ENCODE measurements at places on chromosomes 6 and 20.

GRCh38 chr6:118725944-118726343, 74.6 kb upstream of the CEP85L start:
- DNase-seq: no peak

- DNase-seq: no peak
Measured at GRCh38 chr20:673603-674001, 2.0 kb downstream of the SCRT2 start.

- no peak for DNase-seq
Measured at GRCh38 chr6:153210083-153210482, 79.0 kb upstream of the RGS17 start.

- DNase-seq: no peak
Measured at GRCh38 chr20:32969356-32970114, 34.7 kb downstream of the SUN5 start.

DNA sequence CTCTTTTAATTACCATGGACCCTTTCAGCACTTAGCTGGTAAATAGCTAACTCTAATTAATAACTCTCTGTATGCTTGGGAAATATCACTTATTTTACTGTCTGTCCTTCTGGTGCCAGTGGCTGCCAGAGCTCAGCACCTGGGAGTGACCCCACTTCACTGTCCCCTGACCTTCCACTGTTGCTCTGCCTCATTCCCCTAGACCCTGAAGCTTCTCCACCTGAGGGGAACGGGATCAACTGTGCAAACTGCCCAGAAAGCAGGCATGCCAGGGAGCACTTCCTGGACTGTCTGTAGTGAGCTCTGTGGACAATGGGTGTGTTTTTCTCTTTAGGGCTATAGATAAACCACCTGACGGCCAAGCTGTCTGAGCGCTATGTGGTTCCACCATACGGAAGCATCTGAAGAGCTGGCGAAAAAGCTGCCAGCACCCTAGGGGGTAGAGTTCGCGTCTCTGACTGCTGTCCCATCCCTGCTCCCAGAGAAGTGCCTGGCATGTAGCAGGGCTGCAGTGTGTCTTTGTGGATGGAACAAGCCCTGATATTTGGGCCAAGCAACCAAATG, 106.3 kb upstream of the FOXA2 start:
- DNase-seq: no peak

DNA sequence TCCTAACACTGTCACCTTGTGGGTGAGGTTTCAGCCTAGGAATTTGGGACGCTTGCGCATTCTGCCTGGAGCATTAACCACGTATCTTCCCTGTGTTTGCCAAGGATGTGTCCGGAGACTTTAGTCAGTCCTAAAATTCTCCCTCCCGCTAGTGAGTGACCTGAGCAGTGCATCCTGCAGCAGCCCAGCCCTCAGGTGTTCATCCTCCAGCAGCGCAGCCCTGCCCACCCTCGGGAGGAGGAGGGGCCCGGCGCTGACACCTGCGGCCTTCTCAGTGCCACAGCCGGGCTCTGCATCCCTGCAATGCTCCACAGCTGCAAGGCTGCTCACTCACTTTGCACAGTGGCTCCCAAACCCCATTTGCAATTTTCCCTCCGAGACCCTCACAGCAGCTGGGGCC, 79.5 kb downstream of the ERMARD start:
- no peak for DNase-seq

- no peak for DNase-seq
Measured at GRCh38 chr6:31621320-31621939, 915 bp downstream of the PRRC2A start.

DNA sequence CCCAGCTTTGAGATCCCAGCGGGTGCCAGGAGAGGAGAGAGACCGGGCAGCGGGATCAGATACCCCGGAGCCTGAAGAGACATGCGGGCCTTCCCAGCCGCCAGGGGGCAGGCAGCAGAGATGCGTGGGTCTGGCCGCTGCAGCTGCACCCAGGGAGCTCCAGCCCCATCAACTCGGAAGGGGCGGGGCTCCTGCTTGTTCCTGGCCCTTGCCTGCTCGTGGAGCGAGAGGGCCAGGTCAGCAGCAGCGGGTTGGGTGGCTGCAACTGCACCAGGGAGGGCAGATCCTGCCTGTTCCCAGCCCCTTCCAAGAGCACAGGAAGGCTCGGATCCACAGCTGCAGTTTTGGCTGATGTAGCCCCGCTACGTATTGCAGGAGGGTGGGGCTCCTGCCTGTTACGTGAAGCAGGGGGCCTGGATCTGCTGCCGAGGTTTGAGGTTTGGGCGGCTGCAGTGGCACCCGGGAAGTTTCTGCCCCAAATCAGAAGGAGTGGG, 532.8 kb downstream of the RFPL4B start:
- peak; percentile 41 for DNase-seq

GRCh38 chr6:38703949-38704590, 1.1 kb upstream of the GLO1 start:
- no peak for DNase-seq

DNA sequence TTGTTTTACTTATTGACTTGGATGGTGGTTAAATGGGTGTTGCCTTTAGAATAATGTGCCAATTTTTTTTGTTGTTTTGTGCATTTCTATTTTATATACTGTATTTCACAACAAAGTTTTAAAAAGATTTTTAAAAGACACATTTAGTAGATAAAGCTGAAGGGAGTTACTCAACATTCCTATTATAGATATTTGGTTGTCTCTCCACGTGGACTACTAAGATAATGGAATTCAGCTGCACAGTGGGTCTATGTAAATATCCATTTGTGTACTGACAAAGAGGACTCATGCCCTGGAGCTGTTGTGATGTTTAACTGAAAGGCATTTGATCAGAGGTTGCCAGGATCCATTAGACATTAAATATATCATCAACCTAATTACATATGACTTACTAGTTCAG, 23.2 kb upstream of the FAM135A start:
- DNase-seq: no peak

DNA sequence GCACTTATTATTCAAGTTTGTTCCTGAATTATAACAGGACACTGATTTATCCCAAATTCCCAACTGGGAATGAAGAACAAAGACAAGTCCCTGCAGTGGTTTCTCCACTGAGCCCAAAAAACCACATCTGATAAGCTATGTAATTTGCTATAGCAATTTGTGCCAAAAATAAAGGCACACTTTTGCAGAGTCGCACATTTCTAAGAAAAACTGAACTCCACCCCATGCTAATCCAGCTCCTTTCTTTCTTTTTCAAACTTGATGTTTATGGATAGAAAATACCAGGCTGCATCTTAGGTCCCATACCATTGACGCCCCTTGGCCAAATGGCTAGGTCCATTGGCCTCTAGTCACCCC, 170.2 kb upstream of the CITED2 start:
- no peak for DNase-seq

GRCh38 chr6:167045828-167046580, 46.8 kb downstream of the CEP43 start:
- DNase-seq: peak; percentile 41

- peak; percentile 66 for DNase-seq
Measured at GRCh38 chr6:73610444-73611275, 43.1 kb downstream of the SLC17A5 start.

DNA sequence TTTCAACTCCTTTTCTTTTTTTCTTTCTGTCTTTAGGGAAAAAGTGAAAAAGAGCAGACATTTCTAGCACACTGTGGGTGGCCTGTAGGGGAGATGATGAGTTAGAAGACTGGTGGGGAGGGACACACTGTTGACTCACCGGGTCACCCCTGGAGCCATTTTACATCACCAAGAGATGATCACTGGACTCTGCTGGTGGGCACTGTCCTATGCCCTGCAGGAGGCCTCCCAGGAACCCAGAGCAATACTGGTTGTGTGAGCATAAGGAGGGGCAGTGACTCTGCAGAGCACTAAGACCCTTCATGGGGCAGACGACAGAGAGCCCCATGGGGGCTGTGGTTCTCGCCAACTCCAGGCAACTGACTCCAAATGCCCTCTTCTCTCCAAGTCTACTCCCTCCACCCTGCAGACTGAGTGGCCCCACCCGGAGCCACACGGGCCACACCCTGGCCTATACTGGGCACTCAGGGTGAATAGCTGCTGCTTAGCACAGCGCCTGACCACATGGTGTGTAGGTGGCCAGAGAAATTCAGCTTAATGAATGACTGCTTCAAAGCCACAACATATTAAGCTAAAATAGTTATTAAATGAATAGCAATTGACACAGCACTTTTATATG, 177.5 kb downstream of the CDC5L start:
- no peak for DNase-seq

DNA sequence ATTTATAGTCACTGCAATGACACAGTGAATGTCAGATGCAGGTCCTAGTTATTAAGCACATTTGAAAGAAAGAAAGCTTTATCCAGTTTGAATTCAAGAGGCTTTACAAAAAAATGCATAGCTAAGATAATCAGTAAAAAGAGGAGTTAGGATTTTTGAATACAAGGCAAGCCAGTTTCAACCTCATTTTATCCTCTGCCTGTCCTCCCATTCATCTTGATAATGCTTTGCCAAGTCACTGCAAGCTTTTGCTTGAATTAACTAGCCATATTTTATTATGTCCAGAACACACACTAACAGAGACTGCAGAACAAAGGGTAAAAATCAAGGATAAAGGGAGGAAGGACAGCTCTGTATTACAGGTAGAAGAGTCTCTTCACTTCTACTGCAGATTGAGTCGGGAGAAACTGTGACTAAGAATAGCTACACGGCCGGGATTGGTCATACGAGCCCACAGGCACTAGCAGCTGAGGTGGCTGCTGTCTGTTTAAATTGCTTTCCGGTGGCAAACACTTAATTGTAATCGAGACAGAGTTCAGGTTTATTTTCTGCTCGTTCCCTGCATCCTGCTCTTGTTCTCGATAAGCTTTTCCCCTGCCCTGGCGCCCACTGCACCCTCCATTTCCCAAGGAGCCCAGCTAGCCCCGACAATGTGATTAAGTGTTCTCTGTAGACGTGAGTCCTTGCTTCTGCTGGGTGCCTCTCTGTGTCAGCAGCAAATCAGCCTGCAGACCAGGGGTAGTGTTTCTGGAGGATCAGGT, 30.5 kb upstream of the AKAP12 start:
- DNase-seq: no peak

DNA sequence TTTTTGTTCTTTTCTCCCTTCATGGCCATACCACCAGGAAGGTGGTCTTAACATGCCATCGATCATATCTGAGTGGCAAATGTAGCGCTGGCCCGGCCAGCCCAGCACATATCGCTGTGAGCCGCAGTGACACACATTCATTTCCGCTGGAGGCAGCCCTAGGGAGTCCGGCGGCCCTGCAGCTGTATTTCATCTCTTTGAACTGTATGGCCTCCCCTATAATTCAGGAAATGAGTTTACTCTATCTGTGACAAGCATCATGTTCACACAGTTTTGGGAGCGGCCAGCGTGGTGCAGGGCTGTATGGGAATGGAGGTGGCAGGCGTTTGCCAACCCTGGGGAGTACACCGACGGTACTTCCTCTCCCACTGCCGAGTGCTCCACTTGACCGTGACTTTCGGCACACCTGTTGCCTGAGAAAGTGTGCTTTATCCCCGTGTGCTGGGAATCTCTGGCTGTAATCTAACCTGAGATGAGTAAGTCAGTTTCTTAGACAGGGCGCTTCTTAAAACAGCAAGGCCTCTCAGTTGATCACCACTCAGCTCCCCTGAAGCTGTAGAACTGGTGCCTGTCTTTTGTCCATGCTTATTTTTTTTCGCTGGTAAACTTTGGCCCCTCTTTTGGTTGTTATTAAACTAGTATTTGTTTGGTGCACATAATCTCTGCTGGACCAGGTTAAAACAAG, 257.1 kb upstream of the TAB2 start:
- no peak for DNase-seq

DNA sequence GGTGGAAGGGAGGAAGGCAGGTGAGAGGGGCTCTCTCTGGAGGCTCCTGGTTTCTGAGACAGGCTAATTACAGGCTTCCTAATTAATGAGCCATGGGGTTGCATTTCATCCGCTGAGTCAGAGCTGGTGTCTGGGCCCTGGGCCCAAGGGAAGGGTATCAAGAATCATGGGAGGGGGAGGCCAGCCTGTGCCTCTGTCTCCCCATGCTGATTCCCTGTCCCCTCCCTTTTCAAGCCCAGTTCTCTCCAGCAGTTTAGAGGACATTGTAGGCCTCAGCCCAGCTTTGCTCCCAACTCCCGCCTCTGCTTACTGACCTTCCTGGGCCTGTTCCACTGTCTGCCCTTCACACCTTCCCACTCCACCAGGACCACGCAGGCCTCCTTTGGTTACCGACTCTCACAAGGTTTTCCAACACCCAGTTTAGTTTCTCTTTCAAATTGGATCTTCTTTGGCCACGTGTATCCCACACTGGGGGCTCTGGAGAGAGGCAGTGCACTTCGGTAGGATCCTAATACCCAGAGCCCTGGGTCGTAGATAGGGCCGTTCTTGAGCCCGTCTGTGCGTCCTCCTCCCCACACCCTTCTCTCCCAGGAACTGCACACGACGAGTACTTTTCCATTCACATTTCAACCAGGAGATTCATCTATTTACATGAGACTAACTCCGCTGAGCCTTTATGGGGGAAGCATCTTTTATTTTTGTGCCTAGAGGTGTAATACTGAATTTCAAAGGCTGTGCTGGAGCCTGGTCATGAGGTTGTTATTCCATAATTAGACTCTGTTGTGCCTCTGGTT, 18.2 kb upstream of the AVP start:
- DNase-seq: no peak

GRCh38 chr6:34459899-34460593, 5.8 kb upstream of the PACSIN1 start:
- DNase-seq: peak; percentile 67
